ENCODE measurements at places on chromosomes 1 and 21.

DNA sequence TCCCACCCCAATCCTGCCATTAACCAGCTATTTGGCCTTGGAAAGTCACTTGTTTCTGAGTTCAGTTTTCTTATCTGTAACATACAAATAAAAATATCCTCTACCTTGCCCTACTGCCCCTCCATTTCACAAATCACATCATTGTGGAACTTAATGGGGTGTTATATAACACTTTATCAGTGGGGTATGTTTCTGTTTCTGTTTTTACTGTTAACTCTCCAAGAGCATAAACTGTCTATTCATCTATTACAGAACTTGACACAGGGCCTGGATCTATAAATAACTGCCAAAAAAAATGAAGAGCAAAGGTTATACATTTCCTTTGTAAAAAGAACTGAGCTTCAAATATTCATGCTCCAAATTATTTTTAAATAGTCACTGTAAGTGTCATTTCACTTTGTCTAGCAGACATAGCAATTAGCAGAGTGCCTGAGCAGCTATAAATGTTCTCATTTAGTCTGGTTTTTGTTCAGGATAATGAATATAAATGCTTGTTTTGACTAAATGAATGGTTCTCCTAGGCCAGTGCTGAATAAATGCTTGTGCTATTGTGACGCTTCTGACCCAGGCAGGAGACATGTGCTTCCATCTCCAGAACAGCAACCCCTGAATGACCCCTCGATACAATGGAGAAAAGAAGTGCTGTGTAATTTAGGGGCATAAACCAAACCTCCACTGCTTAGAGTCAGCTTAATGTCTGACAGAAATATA, 7.4 kb downstream of the PIGM start:
- DNase-seq = no peak

GRCh38 chr1:42146626-42147320, 6.4 kb upstream of the GUCA2B start:
- peak; percentile 68 for DNase-seq

GRCh38 chr1:2570332-2570731, 14.2 kb downstream of the TNFRSF14 start:
- no peak for DNase-seq

DNA sequence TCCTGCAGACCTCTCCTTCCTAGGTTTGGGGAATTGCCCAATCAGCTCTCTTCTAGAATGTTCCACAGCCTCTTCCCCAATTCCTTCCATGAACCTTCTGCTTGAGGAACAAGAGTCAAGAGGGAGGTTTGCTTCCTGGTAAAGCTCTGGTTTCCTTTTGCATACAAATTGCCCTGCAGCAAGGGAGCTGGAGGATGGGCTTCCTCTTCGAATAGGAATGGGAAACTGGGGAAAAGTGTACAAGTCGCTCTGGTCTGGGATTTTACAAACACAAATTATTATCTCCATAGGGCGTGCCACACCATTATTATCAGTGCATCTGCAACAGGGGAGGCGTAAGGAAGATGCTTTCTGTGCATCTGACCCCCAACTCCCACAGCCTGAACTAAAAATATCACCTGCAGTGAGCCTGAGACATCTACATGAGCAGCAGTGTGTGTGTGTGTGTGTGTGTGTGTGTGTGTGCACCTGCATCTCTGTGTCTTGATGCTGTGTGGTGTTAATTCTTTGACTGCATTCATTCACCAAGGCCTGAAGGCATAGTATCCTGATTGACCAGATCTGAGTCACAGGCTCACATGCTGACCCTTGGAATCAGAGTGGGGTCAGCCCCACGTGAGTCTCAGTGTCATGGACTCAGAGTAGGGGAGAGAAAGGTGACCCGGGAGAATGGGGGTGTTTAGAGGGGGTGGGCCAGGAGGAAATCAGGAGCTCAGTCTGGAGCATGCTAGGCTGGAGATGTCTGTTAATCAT, 272.9 kb downstream of the KAZN start:
- DNase-seq = peak; percentile 15

- DNase-seq = no peak
These were observed 277.0 kb upstream of the C1orf105 start for GRCh38 chr1:172143384-172144055.

Data from NCI-H526 treated with DMSO at 0.1 percent for 48 hours (cell line).